ENCODE measurements at places on chromosomes 4 and X.

DNA sequence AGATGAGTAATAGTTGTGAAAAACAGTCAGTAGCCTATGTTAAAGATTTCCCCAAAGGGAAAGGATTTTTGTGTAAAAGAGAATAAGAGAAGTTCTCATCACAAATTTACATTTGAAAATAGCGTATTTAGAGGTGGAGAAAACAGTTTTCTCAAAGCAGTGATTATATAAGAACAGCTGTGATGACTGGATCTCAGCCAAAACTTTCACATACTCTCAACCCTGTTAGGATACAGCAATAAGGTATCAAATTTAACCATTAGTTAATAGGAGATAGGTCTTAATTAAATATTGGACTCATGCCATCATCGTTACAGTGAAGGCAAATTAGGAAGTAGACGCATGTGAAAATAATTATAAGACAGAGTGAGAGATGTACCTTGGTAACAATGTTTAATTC, 622.7 kb downstream of the PCDH18 start:
- no peak for DNase-seq

DNA sequence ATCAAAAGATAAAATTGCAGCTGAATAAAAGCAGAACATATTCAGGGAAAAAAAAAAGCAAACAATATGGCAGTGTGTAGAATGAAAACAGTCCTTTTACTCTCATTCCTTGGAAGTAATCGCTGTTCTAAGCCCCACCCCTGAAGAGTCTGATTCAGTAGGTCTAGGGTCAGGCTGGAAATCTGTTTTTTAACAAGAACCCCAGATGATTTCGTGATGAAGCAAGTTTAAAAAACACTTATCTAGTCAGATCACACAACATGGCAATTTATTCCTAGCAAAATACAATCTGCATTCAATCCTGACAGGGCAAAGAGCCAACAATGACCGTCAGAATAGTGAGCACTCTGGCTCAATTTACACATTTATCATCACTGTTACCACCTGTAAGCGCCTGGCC, 16.1 kb downstream of the FAM120C start:
- DNase-seq, result no peak

DNA sequence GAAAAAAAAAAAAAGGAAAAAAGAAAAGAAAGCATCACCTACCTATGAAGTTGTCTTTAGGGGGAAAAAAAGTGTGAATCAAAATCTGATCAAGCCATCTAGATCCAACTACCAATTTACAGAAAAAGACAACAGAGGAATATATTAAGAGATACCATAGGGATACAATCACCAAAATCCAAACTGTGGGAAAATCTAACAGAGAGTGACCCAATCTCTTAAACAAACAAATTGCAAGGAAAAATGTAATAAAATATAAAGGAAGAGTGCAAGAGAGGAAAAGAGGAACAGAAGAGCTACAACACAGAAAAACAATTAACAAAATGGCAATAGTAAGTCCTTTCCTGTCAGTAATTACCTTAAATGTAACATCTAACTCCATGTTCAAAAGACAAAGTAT, 19.0 kb downstream of the THOC2 start:
- no peak for DNase-seq

GRCh38 chrX:19775830-19776485, 111.4 kb downstream of the SH3KBP1 start:
- no peak for DNase-seq

- no peak for DNase-seq
Measured at GRCh38 chrX:130051176-130051845, 59.0 kb downstream of the ELF4 start.

DNA sequence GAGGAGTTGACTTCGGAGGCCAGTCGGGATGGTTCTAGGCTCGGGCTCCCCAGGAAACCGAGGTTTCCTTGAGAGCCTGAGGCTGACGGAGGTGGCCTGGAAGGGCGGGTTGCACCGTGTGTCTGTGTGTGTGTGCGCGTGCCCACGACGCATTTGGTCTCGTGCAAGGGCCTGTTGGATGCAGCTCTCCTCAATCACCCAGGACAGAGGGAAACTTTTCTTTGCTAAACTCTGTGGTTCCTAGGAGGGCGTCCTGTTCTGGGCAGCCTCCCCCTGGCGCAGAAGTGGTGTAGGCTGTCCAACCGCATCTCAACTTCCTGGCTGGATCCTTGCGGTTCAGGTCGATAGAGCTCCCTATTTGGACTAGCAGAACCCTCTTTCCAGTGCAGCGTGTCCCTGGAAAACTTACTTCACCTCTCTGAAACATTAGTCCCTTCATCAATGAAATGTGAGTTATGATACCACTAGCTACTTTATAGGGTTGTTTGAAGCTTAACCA, 973 bp downstream of the STK32B start:
- DNase-seq, result peak; percentile 3

GRCh38 chr4:16532240-16532970, 306.1 kb upstream of the TAPT1 start:
- no peak for DNase-seq

DNA sequence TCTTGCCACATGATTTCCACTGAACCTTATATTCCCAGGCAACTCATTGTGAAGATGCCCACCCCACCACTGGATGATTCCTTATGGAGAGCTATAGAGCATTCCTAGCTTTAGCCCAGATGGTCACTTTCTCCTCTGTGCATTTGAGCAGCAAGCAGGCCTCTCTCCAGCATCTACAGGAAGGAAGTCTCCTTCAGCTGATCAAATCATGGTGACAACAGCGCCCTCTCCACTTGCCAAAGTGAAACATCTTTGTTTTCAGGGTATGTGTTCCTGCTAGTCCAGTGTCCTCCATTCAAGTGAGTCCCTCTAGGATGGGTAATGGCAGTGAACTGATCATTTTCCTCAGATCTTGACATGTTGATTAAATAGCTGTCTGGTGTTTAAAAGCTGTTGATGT, 10.9 kb upstream of the SYTL5 start:
- no peak for DNase-seq

- no peak for DNase-seq
Measured at GRCh38 chrX:71440401-71440800, 74.2 kb downstream of the TAF1 start.

DNA sequence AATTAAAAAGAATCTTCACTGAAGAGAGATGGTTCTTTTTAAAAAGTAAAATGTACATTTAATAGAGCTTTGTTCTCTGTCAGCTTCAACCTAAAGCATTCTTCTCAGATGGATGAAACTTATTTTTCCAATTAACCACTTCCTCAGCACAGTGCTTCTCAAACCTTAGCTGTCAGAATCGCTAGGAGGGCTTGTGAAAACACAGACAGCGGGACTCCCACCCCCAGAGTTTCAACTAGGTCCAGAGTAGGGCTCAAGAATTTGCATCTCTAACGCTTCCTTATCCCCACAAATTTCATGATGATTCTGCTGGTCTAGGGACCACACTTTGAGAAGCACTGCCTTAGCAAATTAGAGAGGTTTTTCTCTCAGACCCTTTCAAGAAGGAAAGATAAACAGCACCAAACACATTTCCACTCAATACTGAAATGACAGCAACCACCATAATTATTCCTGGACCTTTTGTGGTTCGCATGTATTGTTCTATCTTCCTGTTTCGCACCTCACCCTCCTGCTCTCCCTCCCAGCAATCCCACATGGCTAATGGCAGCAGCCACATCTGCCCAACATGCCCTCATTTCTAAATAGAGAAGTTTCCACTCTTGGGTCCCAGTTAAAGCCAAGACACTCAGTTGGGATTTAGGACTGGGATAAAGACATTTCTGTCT, 73.2 kb downstream of the ZNF827 start:
- DNase-seq, result no peak

GRCh38 chr4:36039026-36039425, 205.3 kb downstream of the ARAP2 start:
- no peak for DNase-seq

DNA sequence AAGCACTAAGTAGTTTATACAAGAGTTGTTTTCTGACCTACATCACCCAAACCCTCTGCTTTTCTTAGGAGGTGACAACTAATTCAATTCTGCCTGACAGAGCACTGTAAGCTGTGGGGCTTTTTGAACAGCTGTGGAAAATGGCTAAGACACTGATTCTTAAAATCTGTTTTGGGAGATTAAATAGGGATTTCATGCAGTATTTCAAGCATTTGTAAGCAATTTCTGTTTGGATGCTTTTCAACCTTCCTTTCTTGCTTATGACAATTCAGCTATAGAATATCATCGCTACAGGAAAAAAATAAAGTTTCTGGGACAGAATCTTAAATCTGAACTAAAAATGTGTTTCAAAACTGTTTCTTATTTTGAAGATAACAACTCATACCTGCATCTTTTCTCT, 459.5 kb downstream of the RAPGEF2 start:
- no peak for DNase-seq

DNA sequence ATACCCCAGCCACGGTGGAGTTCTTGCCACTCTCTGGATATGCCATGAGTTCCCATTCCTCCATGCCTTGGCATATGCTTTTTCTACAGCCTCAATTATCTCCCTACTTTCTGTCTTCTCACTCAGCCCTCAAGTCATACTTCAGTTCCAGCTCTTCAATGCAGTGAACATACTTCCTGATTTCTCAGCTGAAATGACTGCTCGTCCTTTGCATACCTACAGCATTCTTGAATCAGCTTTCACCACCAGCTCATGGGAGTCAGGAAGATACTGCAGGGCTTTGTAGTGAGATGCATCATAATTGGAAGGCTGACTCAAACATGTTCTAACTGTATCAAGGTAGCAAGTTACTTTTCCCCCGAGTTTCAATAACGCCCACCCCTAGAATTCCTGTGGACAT, 118.4 kb downstream of the APBB2 start:
- no peak for DNase-seq

GRCh38 chrX:136061286-136061685, 76.1 kb downstream of the SLC9A6 start:
- DNase-seq, result no peak

DNA sequence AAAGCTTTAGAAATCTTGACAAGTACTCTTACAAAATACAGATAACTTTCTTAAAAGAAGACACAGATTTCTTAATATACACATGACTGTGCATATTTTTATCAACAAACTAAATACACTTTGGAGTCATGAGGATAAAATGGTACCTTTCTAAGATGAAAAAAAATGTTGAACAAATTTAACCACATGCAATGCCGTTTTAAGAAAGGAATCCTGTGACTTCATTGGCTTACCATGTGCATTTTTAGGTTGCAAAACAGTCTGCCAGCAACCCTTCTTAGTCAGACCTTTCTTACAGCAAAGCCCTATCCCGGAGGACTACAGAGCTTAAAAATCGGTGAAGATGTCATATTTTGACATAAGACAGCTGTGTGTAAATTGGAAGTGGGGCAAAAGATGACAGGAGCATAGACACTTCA, 51.7 kb downstream of the GASK1B start:
- DNase-seq, result no peak

- no peak for DNase-seq
Measured at GRCh38 chr4:84814094-84814750, 152.3 kb downstream of the WDFY3 start.

DNA sequence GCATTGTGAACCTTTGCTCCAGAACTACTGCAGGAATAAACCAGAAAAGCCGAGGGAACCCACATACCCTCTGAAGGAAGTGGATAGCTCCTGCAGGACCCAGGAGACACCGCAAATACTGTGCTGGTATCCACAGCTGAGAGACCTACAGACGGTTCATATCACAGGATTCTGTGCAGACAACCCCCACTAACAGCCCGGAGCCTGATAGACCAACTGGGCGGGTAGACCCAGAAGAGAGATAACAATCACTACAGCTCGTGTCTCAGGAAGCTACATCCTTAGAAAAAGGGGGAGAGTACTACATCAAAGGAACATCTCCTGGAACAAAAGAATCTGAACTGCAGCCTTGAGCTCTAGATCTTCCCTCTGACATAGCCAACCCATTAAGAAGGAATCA, 150.8 kb downstream of the FRAS1 start:
- no peak for DNase-seq

DNA sequence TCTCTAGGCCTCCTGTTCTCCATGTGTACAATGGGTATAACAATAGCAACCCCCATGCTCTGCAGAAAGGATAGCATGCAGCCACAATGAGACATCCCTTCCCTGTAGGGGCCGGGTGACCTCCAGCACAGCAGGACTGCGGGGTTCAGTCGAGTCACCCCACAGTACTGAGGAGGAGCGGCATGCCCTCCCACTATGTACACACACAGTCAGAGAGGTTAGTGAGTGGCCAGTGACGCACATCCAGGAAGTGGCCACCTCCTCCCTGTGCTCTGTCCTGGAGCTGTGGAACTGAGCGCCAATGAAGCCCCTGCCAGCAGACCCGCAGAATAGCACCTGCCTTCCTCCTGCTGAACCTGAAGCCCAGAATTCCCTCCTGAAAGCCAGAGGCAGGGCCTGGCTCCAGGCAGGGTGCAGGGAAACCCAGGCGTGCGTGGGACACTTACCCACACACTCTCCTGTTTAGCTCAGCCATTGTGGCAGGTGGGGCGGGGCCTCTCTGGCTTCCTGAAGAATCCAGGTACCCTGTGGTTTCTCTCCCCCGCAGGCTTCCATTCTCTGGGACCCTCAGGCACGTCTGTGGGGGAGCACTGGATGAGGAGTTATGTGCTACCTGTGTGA, 50.0 kb downstream of the WFS1 start:
- DNase-seq, result no peak

GRCh38 chr4:31114816-31115215, 394.6 kb downstream of the PCDH7 start:
- no peak for DNase-seq

DNA sequence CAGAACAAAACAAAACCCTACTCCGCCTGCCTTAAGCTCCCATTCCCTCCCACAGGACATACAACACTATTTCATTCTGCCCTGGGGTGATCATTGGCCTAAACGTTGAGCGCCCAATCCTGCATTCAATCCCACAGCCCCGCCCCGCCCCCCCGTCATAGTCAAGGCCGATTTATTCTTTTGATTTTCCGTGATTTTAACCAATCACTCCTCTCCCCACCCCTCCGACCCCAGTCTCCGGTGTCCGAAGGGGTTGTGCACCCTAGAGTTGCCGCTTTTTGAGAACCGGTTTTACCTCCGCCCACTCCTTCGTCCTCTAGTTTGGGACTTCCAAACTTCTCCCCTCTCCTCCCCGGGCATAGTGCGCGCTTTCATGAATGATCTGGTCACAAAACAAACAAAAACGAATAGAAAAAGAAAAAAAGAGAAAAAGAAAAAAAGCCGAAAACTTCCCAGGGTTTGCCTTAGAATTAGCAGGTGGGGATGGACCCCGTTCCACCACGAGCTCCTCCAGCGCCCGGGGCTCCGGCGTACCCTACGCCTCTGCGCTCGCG, 446 bp upstream of the UBE2A start:
- no peak for DNase-seq

GRCh38 chrX:15915959-15916703, 61.5 kb upstream of the AP1S2 start:
- no peak for DNase-seq

DNA sequence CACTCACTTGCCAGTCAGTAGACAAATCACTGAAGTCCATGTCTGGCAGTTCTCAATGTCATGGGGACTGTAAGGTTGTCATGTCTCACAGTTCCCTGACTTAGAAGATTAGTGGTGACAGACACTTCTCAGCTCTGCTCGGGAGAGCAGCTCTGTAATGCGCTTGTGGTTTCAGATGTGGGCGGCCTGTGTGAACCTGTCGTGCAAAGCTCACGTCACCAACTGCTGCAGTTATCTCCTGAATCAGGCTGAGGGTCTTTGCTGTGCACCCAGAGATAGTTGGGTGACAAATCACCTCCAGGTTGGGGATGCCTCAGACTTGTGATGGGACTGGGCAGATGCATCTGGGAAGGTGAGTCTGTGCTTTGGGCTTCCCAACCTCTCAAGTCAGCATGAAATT, at the start of gene IL9R:
Gene IL9R, plus strand, starts transcription at position 261 of the 400 bp plus-strand sequence. Its CDS starts 64 bp downstream, at position 325.
- no peak for DNase-seq

- no peak for DNase-seq
Measured at GRCh38 chr4:146105464-146105863, 70.1 kb upstream of the LSM6 start.

GRCh38 chrX:112380541-112381278, 298.1 kb upstream of the TRPC5 start:
- no peak for DNase-seq

- DNase-seq, result no peak
Measured at GRCh38 chr4:153780876-153781275, 8.0 kb downstream of the SFRP2 start.

Measured in neuronal stem cell (in vitro differentiated cells).